Progenitor cell of endocrine pancreas (in vitro differentiated cells): ENCODE measurements at places on chromosomes 3 and 15. TPM values are rescaled to one million over a fixed set of nuclear protein-coding genes. Genes with fewer than 3 reads are reported as not detected.

- DNase-seq, result no peak
Measured at GRCh38 chr3:131067983-131068382, 41.3 kb downstream of the NEK11 start.

- DNase-seq, result no peak
Measured at GRCh38 chr15:65223996-65224395, 12.7 kb upstream of the CILP start.

- DNase-seq, result no peak
Measured at GRCh38 chr3:118945834-118946233, 88.8 kb downstream of the IGSF11 start.

- peak; percentile 48 for DNase-seq
Measured at GRCh38 chr15:29924750-29925149, 102.5 kb upstream of the TJP1 start.

GRCh38 chr3:19899264-19899663 is 34.8 kb downstream of the EFHB start:
- DNase-seq, result no peak

DNA sequence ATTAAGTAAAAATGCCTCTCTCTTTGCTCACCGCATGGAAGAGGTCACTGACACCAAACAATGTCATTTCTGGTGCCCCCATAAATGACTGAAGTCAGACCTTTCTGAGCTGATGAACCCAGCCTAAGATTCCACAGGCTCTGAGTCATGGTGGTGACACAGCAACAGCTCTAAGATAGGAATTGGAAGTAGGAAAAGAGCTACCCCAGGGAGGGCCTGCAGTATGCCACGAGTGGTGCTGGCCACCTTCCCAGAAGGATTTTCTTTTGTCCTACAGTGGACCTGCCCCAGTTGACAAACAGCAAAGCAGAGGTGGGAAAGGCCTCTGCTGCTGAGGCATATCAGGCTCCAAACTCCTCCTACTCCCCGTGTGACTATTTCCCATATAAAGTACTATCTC is 208.1 kb downstream of the MINAR1 start:
- DNase-seq, result no peak

- DNase-seq, result no peak
Measured at GRCh38 chr15:59558851-59559250, 52.7 kb upstream of the GCNT3 start.

GRCh38 chr3:187812496-187812895 is 67.2 kb upstream of the BCL6 start:
- DNase-seq, result no peak

- no peak for DNase-seq
Measured at GRCh38 chr3:30324587-30324986, 281.8 kb upstream of the TGFBR2 start.

- no peak for DNase-seq
Measured at GRCh38 chr3:77655396-77655795, 615.5 kb downstream of the ROBO2 start.

DNA sequence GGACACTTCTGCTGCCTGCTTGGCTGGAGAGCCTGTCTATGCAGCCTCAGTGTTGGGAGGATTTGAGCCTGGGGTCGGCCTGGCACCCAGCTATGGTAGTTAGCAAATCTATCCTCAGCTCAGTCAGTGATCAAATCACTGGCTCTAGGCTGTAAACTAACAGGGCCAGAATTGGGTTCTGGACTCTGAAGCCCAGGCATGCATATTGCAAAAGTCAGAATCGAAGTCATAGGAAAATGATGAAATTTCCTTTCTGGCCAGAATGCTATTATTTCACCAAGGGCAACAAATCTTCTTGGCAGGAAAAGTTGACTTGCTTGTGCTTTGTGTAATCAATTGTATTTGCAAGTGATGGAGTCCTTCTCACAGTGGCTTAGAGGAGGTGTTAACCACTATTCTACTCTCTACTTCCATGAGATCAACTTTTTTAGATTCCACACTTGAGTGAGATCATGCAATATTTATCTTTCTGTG is 482.6 kb upstream of the TPRG1 start:
- DNase-seq, result no peak

- DNase-seq, result no peak
Measured at GRCh38 chr3:153350420-153350819, 188.4 kb downstream of the RAP2B start.

DNA sequence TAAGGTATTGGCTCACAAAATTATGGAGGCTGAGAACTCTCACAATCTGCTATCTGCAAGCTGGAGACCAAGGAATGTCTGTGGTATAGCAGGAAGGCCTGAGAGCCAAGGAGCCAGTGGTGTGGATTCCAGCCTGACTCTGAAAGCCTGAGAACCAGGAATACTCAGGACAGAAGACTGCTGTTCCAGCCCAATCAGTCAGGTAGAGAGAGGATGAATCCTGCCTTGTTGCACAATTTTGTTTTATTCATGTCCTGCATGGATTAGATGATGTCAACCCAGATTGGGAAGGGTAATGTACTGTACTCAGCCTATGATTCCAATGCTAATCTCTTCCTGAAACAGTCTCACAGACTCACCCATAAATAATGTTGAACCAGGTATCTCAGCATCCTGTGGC is 312.4 kb upstream of the KCNMB2 start:
- no peak for DNase-seq

DNA sequence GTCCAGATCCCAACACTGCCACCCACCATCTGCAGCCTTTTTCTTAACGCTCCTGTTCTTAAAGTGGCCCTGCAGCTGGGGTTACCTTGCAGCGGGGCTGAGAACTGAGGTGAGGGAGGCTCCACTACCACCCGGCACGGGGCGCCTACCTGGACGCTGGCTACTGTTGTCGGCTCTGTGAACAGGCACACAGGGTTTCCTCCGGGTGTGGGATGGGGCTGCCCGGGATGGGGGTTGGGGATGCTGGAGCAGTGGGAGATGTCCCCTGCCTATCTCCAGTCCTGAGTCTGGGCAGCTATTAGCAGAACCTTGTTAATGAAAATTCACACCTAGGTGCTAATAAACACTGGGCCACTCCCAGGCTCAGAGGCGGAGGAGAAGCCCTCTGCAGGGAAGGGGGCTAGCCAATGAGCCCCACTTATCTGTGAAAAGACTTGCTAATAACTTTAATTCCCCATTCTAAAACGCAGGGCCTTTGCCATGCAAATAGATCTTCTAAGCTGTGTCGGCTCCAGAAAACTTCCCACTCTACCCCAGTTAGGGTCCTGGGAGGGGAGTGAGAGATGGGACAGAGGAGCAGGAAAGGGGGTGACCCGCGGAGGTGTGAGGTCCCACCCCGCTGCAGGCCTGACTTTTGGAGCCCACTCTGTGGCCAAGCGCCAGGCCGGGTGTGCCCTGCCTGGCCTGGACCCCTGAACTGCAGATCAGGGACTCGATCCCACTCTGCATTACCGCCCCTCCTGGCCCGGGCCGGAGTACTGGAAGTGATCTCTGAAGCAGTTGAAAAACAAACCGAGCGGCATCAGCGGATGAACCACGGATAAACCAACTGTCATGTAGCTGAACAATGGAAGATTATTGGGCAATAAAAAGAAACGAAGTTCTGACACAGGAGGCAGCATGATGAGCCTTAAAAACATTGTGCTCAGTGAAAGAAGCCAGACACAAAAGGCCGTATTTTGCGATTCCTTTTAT is 3.1 kb downstream of the MESP1 start:
- DNase-seq, result no peak

DNA sequence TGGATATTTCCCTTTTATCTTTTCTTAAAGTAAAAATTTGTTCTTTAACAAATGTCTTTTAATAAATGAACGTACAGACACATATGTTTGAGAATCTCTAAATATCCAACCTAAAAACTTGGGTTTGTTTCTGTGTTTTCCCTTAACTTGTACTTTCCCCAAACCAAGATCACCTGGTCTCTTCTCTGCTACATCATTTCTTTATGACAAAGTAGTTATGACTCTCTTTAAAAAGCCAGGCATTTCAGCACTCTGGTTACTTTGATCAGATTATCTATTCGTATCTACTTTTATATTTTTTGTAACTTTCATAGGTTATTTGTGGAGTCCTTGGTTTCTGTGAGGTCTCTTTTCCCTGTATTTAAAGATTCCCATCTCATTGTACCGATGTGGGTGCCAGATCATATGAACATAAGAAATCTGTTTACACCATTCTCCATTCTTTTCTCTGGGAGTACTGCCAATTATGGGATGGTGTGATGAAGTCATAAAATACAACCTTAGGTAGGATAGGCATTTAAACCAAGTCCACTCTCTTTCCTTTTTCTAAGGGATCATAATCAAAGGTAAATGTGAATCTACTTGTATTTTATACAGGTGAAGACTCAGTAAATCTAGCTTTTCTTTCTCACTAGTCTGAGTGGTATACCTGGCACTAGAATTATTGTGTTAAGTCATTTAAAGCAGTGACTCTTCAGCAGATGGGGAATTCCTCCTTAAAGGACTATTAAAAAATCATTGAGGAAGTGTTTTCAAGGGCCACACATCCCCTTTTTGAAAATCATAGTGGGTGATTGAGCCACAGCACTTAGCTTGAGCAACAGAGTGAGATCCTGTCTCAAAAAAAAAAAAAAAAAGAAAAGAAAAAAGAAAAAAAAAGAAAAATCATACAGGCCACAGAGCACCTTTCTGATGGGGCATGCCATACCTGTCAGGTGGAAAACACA is 12.4 kb upstream of the NFKBIZ start:
- DNase-seq, result no peak

DNA sequence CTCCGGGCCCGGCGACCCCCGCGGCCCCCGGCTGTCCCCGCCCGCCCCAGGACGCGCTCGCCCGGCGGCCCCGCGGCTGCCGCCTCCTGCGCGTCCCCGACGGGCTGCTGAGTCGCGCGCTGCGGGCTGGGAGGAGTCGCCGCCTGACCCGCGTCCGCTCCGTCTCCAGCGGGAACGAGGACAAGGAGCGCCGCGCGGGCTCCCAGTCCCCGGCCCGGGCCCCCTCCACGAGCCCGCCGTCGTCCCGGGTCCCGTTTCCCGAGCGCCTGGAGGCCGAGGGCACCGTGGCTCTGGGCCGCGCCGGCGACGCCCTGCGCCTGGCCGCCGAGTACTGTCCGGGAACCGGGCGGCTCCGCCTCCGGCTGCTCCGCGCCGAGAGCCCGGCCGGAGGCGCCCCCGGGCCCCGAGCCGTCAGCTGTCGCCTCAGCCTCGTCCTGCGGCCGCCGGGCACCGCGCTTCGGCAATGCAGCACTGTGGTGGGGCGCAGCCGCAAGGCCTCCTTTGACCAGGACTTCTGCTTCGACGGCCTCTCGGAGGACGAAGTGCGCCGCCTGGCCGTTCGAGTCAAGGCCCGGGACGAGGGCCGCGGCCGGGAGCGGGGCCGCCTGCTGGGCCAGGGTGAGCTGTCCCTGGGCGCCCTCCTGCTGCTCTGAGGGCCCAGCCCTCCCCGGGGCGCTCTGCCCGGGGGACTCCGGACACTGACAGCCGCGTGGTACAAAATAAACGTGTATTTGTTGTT is 1.5 kb downstream of the C2CD4A start:
- peak; percentile 47 for DNase-seq

DNA sequence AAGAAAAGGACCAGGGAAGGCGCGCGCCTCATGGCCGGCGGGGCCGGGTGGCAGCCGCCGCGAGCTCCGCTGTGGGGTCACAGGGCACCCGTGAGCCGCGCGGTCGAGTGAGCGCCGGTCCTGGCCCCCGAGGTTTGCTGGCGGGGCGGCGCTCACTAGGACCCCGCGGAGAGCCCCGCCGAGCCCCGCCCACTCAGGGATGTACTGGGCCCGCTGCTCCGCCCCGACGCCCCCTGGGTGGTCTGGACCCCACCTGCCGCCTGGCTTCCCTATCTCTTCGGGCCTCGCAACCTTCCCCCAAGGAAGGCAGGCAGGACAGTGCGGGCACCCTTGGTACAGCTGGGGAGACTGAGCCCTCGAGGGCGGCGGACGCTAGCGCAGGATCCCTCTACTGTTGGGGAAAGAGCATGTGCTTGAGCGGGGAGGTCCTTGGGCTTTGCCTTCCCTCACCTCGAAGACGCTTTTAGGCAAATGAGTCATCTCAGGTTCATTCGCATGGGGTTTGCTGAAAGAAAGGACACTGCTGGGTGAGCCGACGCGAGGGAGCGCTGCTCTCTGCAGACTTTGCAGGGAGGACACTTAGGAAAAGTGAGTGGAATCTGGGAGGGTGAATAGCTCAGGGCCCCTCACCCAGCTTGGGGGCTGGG is at the start of gene CHRNB4:
CHRNB4 (minus strand) TSS at position 109 of the 647 bp plus-strand sequence; CDS start at position 32, 77 bp downstream.
- no peak for DNase-seq

GRCh38 chr3:114362815-114363214 is 69.0 kb downstream of the TIGIT start:
- DNase-seq, result no peak

DNA sequence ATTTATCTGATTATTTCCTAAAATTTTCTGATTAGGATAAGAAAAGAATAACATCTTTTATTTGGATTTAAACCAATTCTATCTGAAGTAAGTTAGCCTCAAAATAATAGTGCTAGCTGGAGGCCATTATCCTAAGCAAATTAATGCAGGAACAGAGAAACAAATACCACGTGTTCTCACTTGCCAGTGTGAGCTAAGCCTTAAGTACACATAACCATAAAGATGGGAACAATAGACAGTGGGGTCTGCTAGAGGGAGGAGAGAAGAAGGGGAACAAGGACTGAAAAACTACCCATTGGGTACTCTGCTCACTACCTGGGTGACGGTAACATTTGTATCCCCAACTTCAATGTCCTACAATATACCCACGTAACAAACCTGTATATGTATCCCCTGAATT is 31.3 kb upstream of the LYSMD4 start:
- no peak for DNase-seq

- no peak for DNase-seq
Measured at GRCh38 chr3:180820400-180820799, 92.1 kb upstream of the FXR1 start.

DNA sequence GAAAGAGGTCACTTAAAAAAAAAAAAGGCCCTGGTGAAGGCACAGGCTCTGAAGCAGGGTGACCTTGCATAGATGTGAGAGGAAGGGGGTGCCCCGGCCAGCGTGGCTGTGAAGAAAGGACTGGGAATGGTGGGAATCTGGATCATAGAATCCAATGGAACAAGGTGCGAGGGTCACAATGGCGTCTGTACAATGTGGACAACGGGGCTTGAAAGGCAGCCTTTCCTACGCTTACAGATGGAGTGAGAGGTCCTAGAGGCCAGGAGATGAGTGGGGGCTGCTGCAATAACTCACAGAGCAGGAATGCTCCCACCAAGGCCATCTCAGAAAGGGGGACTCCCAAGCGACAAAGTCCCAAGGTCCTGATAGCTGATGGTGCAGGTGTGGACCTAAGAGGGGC is 162.2 kb downstream of the ATP10A start:
- no peak for DNase-seq

DNA sequence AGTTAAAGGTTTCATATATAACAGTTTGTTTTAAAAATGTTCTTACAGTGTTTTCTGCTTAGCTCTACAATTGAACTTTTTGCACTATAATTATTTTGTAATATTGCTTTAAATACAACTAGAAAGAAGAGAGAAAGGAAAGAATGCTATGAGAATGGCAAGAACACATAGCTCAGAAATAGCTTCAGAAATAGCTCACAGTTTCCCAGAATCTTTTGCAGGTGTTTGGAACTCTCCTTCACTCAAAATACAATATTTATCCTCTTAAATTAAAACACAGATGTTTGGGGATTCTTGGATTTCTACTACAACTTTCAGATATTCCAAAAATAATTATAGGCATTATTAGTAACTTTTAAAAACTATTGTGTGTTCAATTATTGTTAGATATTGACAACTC is 658.0 kb upstream of the DPPA4 start:
- DNase-seq, result no peak

- DNase-seq, result no peak
Measured at GRCh38 chr3:81198216-81198615, 563.2 kb downstream of the GBE1 start.

SCN5A gene
- 1.7 and 4.2 TPM in 2 replicates for total RNA-seq

GOLGA6A gene
- total RNA-seq, result 0.64 and 0.89 TPM in 2 replicates

SMCO1 gene
- not detected in 2 replicates for total RNA-seq

GALNT15 gene
- total RNA-seq, result 0.18 and 0.46 TPM in 2 replicates

TICRR gene
- total RNA-seq, result 13.9 and 14.7 TPM in 2 replicates

CFAP100 gene
- total RNA-seq, result 0.79 and 1.00 TPM in 2 replicates

CCR8 gene
- total RNA-seq, result not detected in 2 replicates

PARL gene
- total RNA-seq, result 51.3 and 54.8 TPM in 2 replicates

CHRNA3 gene
- total RNA-seq, result 0.29 and 1.5 TPM in 2 replicates
